T-helper 17 cell (primary cell): ENCODE measurements at places on chromosomes 12 and 14. TPM values are rescaled to one million over a fixed set of nuclear protein-coding genes. Genes with fewer than 3 reads are reported as not detected.

IL26 gene
- total RNA-seq: not detected

METTL3 gene
- total RNA-seq: 46.5 TPM

DNA sequence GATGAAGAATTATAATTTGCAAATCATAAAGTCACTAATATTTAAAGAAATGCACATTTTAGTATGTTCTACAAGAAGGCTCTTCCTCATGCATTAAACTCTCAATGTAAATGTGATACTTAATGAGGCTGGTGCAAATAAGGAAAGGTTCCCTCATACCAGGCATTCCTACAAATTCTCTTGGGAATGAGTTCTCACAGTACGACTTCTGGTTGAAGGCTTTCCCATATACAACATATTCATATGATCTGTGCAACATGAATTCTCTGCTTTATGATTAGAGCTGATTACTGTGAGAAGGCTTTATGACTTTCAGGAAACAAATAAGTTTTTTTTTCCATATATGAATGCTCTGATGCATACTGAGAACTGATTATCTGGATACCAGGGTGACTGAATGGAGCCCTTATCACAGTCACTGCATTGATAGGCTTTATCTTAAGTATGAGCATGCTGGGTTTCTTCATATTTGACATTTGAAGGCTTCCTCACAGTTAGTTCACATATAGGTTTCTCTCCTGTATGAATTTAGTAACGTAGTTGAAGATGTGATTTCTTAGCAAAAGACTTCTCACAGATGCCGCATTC is 293.9 kb downstream of the RAD51B start:
- H3K27ac ChIP-seq: no peak overlapping the region
- no peak for DNase-seq
- no peaks in the 10 kb centered on the region for H3K36me3 ChIP-seq
- no peaks in the 10 kb centered on the region for H3K27me3 ChIP-seq
- peaks cover 13% of the 10 kb centered on the region for H3K4me1 ChIP-seq

- H3K4me3 ChIP-seq: no peak overlapping the region
- peaks cover 22% of the 10 kb centered on the region for H3K4me1 ChIP-seq
- no peak for DNase-seq
- no peak overlapping the region for H3K27ac ChIP-seq
- H3K27me3 ChIP-seq: peaks cover 31% of the 10 kb centered on the region
Measured at GRCh38 chr12:27336282-27336653, 3.6 kb downstream of the BMAL2 start.

- no peaks in the 10 kb centered on the region for H3K4me1 ChIP-seq
- H3K27me3 ChIP-seq: no peaks in the 10 kb centered on the region
- no peak for DNase-seq
- no peak overlapping the region for H3K4me3 ChIP-seq
Measured at GRCh38 chr12:119850330-119850729, 26.8 kb downstream of the CIT start.

DNA sequence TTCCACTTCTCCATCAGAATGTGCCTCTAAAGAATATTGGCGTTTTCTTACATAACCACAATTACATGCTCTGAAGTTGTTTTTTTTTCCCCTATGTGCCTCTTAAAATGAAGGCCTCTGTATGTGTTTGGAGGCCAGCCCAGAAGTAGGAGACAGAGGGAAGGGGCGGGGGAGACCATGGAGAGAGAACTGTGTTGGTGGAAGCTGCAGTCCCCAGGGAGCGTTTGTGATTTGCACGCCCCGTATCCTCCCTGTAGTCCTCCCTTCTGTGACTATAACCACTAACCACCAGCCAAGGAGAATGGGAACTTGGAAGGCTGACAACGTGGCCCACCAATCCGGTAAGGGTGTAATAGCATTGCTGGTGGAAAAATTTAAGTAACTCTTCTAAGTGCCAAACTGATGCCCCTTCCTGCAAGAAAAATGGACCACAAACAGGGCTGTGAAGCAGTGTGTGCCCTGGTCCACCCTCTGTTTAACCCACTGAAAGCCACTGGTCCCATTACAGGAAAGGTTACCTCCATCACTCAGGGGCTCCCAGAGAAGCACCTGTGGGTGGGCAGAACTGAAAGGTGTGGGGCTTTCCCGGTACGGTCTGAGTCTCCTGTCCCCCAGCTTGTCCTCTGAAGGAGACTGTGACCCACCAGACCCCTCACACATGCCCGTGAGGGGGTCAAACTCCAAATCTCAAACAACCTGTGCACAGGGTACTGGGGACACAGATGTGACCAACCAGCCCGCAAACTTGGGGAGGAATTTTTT is 36.8 kb downstream of the CCDC88C start:
- peaks cover 6% of the 10 kb centered on the region for H3K36me3 ChIP-seq
- peak overlapping the region; percentile 100 for H3K27ac ChIP-seq
- H3K4me1 ChIP-seq: peaks cover 77% of the 10 kb centered on the region
